NCI-H69 (cell line): ENCODE measurements at places on chromosomes 12 and 14.

DNA sequence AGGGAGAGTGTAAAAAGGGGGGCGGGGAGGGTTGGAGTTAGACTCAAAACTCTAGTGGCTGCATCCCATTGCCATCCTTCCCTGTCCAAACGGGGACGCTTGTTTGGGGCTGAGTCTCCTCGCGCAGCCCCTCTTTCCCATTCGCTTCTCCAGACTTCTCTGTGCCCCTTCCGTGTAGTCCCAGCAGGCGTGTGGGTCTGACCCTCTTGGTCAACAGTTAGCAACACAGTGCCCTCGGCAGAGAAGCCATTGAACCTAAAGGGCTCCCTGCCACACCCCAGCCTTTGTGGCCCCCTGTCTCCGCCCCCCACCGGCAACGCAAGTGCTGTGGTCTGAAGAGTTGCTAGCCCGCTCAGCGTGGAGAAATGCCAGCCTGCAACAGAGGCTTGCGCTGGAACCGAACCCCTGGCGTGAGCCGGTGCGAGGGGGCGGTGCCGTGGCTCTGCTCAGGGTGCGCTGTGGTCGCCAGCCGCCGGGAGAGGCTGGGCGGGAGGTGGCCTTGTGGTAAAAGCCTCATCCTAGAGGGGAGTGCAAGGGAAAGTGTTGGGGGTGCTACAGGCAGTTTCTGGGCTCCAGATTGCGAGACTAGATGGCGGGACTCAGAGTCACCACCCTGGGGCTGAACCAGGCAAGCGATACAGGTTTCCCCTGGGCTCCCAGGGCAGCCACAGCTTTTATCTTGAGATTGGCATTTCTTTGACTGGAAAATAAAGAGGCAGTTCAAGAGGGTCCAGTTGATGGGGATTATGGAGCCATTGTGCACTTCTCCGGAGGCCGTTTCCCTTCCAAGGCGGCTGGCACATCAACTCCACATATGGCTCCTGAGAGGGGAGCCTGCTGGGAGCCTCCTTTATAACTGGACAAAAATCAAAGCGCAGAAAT, 2.1 kb downstream of the PLXNC1 start:
- DNase-seq: peak; percentile 86

GRCh38 chr12:78210894-78211302, 380.2 kb downstream of the NAV3 start:
- peak; percentile 82 for DNase-seq

DNA sequence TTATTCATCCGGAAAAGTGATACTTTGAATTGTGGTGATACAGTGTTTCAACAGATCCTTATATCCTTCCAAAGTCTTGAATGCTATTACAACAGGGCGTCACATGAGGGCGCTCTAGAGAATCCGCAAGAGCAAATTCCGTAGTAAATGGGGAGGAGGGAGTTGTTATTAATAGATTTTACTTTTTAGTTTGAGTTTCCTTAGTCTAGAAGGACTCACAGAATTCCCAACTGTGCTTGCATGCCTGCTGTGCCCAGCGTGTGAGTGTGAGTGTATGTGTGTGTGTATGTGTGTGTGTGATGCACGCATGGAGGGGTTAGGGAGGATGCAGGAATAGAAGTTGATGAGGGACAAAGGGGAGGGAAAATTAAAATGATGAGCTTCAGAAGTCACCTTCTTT, 375.3 kb downstream of the C12orf75 start:
- DNase-seq: peak; percentile 70

DNA sequence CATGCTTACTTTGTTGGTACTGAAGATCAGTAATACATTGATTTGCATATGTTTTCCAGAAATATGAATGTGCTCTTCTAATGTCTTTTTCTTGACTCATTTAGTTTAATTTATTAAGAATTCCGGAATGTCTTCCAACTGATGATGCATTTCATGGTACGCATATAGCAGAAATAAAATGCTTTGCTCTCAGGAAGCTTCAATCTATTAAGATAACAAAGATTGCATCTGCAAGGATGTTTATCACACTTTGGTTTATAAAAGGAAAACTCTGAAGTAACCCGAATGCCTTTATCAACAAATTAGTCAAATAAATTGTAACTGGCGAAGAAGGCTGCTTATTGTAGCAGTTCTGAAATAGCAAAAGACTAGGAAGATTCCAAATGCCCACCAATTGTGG, 166.4 kb upstream of the LMNTD1 start:
- no peak for DNase-seq

- DNase-seq: no peak
Observed at GRCh38 chr14:71739273-71739990, 192.8 kb upstream of the RGS6 start.

GRCh38 chr14:74697011-74697410, 15.9 kb downstream of the AREL1 start:
- no peak for DNase-seq
